Jurkat, Clone E6-1 (cell line): ENCODE measurements at places on chromosomes 12 and 14.

- no peak for DNase-seq
Measured at GRCh38 chr14:92679246-92679645, 69.2 kb downstream of the LGMN start.

DNA sequence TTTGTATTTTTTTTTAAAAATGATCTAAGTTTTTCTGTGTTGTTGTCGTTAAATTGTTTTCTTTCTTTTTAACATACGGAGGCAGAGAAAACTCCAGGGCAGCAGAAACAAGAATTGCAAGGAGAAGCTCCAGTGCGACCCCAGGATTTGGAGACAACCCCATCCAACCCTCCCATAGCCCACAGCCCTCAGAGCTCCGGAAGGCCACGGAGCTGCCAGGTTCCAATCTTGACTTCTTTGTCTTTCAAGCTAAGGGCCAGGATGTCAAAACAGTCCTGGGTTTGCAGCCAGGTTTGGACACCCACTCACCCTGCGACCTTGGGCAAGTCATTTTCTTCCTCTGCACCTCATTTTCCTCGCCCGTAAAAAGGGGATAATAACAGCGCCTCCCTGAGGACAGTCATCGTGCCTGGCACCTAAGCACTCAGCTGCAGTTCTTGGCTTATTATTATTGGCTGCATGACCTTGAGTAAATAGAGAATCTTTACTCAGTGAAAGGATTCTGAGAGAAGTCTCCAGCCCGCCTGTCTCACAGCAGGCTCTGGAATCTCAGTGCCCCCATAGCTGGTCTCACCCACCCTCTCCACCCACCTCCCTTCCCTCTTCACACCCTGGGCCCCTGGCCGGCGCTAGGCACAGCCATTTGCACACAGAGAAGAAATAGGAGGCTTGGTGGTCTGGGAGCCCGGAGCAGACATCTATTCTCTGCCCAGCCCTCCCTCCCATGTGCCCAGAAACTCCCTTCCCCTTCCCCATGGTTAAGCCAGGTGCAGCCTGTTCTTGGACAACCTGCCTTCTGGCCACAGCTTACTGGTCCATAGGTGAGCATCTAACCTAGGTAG is 79.4 kb upstream of the BCL11B start:
- DNase-seq = no peak

DNA sequence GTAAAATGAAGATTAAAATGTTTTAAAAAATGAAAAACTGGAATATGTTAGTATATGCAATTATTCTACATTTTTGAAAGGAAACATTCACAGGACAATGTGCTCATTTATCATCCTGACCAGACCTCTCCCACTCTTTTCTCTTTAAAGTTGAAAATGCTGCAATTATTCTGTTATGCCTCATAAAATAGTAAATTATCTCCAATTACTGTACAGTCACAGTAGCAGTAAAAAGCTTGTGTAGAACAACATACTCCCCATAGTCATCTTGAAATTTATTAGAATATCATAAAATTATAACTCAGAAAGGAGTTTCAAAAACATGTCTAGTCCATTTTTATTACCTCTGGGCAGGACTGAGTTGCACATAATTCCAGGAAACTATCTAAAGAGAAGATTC is 250.3 kb downstream of the SYT1 start:
- no peak for DNase-seq

DNA sequence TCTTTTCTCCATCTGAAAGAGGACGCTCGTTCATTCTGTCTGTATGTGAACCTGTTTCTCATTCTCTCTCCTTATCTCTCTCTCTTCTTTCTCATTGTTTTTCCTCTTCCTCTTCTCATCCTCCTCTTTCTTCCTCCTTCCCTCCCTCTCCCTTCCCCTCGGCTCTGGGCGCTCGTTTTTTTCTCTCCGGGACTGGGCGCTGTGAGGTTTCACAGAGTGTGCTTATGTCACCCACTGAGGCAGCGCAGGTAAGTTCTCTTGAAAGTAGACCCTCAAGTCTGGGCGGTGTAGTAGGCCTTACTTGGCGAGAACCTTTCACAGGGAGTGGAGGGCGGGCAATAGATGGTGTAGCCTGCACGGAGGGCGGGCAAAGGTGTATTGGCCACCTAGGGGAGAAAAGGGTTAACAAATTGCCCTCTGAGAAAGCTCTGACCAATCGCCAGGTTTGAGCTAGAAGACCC is 4.5 kb upstream of the SIX1 start:
- DNase-seq = no peak

- DNase-seq = no peak
Measured at GRCh38 chr12:93979189-93979588, 169.2 kb upstream of the PLXNC1 start.

GRCh38 chr12:6540181-6540877 is 6.0 kb downstream of the GAPDH start:
- DNase-seq = peak; percentile 45

GRCh38 chr12:93994721-93995120 is 153.7 kb upstream of the PLXNC1 start:
- no peak for DNase-seq

GRCh38 chr12:123805173-123805572 is 43.1 kb downstream of the DNAH10 start:
- no peak for DNase-seq

GRCh38 chr12:6363330-6364043 is 11.9 kb downstream of the SCNN1A start:
- no peak for DNase-seq

- no peak for DNase-seq
Measured at GRCh38 chr12:105555556-105556295, 225.2 kb downstream of the C12orf75 start.

DNA sequence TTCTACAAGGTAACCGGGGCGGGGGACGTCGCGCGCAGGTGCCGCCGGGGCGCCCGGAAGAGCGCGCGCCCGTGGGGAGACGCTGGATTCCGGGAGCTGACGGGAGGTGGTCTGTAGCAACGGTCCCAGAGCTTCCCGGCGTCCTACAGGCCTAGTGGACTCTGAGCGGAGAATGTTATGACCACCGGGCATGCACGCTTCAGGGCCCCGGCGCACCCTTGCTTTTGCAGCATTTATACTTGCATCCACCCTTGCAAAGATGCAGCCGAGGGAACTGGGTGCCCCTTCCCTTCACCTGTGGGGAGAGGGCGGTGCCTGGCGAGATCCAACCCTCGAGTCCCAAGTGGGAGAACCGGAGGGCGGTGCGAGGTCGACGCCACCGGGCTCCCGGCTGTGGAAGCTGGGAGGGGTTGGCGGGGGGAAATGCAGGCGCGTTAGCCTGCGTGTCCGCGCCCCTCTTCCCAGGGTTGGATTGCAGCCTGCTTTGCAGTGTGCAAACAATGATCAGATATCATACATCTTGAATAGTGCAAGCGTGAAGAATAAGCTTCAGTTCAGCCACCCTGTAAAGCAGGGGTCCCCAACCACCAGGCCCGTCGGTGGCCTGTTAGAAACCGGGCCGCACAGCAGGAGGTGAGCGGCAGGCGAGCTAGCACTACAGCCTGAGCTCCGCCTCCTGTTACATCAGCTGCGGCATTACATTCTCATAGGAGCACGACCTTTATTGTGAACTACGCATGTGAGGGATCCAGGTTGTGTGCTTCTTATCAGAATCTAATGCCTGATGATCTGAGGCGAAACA is 576 bp downstream of the ERP29 start:
- DNase-seq = peak; percentile 78

DNA sequence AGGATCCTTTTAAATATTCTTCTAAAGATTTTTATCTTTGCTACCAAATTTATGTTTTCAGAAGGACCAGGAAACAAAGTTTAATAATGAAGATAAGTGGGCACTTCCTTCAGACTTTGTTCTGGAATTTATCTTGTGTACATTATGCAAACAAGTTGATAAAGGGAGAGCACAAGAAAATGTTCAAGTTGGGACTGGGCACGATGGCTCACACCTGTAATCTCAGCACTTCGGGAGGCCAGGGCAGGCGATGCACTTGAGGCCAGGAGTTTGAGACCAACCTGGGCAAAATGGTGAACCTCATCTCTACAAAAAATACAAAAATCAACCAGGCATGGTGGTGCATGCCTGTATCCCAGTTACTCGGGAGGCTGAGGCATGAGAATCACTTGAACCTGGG is 4.6 kb downstream of the PLBD1 start:
- no peak for DNase-seq
